Common myeloid progenitor, CD34-positive (primary cell): ENCODE measurements at places on chromosomes 13 and 19.

GRCh38 chr13:27026396-27026795 lies 145.2 kb downstream of the USP12 start:
- DNase-seq, result no peak

DNA sequence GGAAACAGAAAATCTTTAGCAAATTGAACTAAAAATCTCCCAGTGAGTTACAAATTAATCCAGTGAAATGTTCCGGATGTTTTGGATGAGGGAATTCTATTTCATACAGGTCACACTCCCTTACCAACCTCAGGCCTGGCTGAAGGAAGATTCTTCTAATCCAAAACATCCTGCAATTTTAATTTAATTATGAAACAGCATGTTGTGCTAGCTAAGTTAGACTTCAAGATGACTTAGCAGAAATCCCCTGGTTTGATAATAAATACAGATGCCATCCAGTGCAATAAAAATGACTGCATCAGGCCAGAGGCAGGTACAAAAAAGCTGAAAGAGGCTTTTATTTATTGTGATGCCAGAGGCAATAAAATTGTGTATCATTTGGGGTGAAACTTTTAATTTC lies 96.7 kb upstream of the CLDN10 start:
- DNase-seq, result peak; percentile 63

DNA sequence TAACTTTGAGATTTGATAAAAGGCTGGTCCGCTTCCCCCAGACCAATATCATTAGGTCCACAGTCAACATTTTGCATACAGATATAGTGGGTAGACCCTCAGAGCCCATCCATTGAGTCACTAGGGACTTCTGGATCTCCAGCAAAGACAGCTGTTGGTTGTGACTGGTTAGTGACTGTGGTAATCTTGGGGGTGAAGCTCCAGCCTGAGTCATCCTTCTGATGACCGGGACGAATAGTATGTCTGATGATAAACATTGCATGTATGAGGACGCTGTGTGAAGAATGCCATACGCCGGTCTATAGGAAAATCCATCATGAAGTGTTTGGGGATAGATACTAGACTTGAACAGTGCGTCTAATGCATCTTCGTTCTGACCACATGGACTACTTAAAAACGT lies 307.0 kb downstream of the UQCRFS1 start:
- no peak for DNase-seq

GRCh38 chr13:51797664-51798488 lies 6.1 kb downstream of the DHRS12 start:
- DNase-seq, result peak; percentile 72

- peak; percentile 66 for DNase-seq
These were observed 485.5 kb downstream of the DIAPH3 start for GRCh38 chr13:59677966-59678814.

DNA sequence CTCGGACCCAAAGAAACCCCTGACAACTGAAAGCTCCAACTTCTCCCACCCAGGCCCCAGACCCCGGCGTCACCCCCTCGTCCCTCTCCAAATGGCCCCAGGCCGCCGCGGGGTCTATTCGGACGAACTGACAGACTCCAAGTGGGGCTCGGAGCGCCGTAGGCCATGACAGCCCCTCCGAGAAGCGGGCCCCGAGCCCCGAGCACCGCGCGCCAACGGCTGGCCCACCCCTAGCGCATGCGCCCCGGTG lies 360 bp downstream of the DDX39A start:
- DNase-seq, result no peak

DNA sequence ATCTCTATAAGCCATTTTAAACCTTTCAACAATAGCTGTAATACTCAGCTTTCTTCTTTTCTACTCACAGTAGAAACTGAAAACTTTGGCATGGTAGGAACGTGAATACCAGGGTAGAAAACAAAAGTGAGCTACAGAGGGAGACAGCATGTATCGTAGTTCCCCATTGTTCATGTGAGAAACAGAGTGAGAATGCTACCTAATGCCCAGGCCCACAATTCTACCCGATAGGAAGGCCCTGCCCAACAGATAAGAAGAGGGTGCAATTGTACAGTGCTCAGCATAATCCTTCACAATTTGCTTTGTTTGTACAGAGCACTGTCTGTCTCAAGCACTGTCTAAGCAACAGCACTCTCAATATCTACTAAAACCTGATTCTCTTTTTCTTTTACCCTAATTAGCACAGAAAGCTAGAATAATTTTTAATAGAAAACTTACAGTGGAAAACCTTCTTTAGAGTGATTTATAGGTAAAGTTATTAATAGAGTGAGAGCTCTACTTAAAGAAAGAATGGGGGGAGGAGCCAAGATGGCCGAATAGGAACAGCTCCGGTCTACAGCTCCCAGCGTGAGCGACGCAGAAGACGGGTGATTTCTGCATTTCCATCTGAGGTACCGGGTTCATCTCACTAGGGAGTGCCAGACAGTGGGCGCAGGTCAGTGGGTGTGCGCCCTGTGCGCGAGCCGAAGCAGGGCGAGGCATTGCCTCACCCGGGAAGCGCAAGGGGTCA lies 322.3 kb downstream of the EFNB2 start:
- DNase-seq, result no peak

GRCh38 chr19:11168568-11168967 lies 13.0 kb upstream of the SPC24 start:
- DNase-seq, result no peak

DNA sequence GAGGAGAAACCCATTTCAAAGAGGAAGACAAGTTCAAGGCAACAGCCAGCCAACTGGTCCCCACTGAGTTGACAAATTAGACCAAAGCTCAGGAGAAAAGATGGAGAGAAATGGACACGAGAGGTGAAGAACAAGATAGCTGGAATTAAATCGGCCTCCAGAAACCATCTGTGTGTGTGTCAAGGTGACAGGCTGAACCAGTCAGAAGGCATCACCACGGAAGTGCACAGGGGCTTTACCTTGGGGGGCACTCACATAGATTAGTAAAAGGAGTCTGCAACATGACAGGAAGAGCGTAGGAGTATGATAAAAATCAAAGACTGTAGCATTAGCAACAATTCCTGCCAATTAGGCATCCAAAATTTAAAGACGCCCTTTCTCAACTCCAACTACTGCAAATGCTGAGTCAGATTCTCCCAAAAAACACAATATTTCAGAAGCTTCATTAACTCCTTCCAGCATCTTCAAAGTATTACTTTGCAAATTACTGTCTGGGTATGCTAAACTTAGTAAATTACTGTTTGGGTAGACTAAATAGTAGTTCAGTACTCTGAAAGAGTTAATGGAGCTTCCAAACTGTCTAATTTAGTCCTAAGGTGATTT lies 66.2 kb downstream of the FOXO1 start:
- DNase-seq, result no peak

DNA sequence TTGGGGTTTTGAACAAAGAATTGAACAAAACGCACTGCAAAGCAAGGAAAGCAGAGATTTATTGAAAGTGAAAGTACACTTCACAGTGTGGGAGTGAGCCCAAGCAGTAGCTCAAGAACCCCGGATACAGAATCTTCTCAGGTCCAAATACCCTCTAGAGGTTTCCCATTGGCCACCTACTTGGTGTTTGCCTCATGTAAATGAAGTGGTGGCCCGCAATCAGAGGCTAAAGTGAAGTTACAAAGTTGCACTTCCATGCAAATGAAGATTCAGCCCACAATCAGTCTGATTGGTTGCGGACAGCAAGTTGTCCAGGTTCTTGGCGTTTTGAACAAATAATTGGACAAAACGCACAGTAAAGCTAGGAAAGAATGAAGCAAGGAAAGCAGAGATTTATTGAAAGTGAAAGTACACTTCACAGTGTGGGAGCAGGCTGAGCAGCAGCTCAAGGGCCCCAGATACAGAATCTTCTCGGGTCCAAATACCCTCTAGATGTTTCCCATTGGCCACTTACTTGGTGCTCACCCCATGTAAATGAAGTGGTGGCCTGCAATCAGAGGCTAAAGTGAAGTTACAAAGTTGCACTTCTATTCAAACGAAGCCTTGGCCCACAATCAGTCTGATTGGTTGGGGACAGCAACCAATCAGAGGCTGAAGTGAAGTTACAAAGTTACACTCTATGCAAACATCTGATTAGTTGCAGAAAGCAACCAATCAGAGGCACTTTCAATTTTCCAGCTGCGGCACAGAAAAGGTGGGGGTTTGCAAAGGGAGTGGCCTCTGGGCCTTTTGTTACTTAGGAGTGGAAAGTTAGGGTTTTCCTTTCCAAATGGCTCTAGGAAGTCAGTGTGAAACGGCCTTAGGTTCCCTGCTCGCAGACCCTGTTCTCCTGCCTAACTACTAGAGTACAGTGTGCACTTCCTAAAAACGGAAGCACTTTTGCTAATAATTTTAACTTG lies 4.8 kb upstream of the TM9SF2 start:
- peak; percentile 93 for DNase-seq

- DNase-seq, result no peak
These were observed 11.5 kb upstream of the CAPNS1 start for GRCh38 chr19:36128392-36128736.

DNA sequence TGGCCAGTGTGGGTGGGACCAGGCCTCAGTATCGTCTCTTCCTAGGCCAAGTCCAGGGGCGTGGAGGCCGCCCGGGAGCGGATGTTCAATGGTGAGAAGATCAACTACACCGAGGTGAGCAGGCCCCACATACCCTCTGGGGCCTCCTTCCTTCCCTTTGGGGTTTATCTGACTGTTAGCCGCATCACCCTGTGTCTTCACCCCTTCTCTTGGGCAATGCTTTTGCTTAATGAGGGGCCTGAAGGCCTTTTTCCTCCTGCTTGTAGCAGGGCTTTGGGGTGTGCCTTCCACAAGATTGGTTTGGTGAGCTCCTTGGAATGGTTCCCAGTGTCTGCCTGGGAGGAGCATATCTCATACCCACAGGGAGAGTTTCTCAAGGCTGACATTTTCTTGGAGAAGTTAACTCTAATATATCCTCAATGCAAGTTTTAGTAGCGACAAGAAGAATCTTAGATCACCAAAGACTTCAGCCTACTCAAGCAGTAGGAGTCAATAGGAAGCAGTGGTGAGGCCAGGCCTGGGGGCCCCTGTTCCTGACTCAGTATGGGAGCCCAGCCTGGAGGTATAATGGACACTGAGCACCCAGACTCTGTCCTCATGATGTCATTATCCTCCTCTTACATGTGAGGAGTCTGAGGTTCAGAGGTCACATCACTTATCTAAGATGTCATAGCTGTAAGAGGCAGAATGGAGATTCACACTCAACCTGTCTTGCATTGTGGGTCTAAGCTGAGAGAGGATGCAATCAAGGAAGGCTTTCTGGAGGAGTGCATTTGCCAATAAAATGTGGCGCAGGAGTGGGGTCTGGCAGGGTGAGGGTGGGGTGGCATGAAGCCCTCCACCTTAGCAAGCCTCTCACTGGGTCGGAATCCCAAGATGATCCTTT lies 2.0 kb downstream of the GPI start:
- DNase-seq, result no peak
